ENCODE measurements at places on chromosomes 11 and 22.

DNA sequence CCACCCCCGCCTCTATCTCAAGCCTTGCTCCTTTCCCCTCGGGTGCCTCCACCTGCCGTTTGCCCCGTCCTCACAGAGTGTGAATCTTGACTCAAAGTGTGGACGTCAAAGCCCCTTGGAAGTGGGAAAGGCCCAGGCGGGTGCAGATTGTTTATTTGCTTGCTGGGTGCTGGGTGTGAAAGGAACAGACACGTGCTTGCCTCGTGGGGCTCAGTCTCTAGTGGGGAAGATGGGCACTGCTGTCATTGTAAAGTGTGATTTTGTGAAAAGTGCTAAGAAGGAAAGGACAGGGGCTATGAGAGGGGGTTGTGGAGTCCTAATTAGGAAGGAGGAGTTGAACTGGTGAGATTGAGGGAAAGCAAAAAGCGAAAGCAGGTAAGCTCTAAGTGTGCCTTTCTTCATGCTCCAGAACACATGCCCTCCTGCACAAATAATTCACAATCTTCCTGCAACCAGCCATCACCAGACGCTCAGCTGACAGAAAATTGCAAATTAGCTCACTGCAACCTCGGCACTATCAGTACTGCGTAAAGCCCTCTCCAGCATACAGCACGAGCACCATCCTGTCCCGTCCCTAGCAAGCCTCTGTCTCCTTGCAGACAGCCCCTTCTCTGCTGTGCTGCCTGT lies 9.7 kb upstream of the GCAT start:
- DNase-seq: no peak

GRCh38 chr22:42281706-42282251 lies 11.3 kb upstream of the TCF20 start:
- no peak for DNase-seq

- DNase-seq: no peak
Observed at GRCh38 chr22:28711820-28712777, 29.5 kb downstream of the CHEK2 start.

DNA sequence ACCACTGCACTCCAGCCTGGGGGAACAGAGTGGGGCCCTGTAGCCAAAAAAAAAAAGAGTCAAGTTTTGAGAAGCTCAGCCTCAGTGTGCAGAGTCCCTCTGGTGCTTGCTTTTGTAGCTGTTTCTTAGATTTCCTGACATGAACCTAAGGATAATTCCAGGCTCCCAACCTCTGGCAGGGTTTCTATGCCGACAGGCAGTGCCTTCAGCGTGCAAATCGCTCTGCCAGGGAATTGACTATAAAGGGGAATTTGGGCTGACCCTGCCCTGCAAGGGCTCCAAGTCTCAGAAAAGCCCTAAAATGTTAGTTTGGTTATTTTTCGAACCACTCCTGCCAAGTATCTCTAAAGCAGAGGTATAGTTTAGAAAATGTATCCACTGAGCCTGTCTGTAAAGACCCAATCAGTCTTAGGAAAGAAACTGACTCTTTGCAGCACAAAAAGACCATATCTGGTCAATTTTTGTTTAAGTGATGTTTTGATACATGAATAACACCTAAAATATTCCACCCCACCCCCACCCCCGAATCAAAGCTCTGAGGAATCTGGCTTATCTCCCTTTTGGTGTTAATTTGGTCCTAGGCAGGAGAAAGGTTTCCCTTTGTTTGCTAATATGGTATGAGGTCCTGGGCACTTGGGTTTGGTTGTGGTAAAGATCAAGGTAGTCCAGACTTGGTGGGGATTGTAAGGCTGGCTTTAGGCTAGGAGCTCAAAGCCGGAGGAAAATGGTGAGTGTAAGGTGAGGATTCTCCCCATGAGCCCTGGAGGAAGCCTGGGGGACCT lies 49.7 kb downstream of the ANO1 start:
- DNase-seq: no peak

DNA sequence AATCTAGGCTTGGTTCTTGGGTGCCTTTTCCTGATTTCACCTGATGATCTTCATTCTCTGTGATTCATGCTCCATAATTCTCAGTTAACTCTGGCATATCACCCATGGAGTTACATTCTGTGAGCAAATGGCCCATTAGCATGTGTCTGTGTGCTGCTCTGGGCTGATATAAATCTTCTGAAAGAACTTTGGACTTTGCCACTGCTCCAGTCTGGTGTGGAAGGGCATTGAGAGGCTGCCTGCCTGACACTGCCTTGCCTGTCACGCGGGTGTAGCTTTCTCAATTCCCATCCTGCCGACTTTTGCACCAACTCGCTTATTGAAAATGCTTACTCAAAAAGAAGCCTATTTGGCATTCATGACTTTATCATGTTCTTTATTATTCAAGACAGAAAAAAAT lies 42.2 kb downstream of the FAT3 start:
- DNase-seq: no peak

- DNase-seq: peak; percentile 72
Observed at GRCh38 chr22:29528144-29528543, 25.4 kb downstream of the THOC5 start.

GRCh38 chr11:85762226-85762625 lies 48.7 kb downstream of the SYTL2 start:
- no peak for DNase-seq

GRCh38 chr11:33162831-33163230 lies 1.6 kb upstream of the CSTF3 start:
- no peak for DNase-seq

GRCh38 chr11:126172596-126173038 lies 38.8 kb downstream of the RPUSD4 start:
- no peak for DNase-seq

DNA sequence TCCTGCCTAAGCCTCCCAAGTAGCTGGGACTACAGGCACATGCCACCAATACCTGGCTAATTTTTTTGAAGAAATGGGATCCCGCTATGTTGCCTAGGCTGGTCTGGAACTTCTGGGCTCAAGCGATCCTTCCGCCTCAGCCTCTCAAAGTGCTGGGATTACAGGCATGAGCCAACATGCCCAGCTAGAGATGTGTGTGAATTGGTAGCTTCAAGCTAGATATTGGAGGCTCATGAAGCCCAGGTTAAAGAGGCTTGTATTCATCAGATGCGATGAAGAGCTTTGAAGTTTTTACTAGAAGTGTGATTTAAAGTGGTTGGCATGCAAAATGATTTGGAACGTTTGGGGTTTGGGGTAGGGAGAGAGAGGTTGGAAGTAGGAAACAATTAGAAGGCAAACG lies 19.6 kb downstream of the NF2 start:
- no peak for DNase-seq

GRCh38 chr11:7670641-7671040 lies 2.7 kb downstream of the CYB5R2 start:
- DNase-seq: no peak

DNA sequence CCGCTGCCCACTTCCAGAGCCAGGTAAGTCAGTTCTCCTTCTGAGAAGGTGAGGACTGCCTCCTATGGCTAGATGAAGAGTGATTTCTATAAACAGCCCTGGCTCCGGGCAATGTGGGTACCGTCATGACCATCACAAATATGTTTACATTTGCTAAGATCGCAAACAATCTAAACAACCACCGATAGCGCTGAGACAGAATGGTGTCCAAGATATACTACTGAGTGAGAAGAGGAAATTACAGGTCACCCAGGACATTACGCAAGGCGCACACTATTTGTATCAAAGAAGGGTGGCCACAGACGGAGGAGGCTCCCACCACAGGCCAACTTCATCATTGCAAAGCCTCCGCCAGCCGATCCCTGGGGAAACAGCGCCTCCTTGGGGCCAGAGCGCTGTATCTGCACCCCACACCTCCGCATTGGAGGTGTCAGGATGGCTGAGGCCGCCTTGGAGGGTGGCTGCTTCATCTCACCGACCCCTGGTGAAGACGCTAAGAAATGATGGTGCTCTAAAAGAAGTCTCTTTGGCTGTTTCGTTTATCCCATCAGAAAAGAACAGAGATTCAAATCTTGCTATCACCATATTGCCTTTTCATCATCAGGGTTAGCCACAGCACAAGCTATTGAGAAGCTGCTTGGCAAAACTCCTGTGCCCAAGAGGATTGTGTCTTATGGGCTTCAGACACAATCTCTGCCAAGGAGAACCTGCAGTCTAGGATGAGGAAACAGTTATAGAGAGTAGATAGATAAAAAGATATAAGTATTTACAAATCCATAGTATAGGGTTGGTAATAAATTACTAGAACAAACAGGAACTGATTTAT lies 12.3 kb upstream of the ASRGL1 start:
- DNase-seq: no peak

- peak; percentile 31 for DNase-seq
Observed at GRCh38 chr11:71372693-71373657, 75.2 kb downstream of the DHCR7 start.

DNA sequence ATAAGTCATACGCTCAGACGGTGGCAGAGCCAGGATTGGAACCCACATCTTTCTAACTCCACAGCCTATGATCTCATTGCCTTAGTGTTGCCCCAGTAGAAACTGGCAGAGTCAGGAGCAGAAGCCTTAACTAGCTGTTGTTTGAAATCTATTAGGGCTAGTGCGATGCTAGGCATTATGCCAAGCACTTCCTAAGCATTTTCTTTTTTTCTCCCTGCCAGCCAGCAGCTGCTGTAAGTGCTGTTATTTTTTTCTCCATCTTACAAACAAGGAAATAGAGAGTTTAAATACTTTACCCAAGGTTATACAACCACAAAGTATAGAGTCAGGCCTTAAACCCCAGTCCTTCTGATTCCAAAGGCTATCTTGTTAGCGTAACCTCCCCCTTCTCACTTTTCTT lies 161.0 kb upstream of the SORL1-AS1 start:
- no peak for DNase-seq

DNA sequence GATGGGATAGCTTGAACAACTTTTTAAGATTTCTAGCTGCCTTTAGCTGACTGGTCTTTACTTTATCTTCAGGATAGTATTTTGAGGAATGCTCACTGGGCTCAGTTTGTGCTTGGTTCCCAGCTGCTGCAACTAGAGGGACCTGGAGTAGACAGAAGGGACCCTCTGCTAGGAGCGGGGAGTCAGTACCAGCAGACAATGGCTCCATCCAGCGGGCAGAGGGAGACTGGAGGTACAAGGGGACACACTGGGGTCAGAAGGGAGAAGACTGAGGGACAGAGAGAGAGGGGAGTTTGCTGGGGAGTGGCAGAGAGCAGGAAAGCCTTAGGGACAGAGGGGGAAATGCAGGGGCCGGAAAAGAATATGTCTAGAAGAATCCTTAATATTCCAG lies 22.0 kb upstream of the ACER3 start:
- DNase-seq: no peak

DNA sequence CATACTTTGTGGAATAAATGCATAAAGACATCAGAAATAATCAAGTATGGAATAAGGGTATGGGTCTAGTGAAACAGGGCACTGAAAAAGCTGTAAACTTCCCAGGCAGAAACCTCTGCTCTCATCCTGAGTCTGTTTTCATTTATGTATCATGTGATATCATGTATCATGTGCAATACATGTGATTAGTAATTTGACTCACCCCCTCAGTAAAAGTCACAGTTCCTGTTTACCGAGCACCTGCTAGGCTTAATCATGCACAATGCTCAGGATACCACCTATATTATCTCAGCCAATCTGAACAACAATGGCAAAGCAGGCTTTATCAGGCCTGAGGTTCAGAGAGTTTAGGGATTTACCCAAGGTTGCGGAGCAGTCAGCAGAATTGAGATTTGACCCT lies 250.6 kb upstream of the TENM4 start:
- no peak for DNase-seq

DNA sequence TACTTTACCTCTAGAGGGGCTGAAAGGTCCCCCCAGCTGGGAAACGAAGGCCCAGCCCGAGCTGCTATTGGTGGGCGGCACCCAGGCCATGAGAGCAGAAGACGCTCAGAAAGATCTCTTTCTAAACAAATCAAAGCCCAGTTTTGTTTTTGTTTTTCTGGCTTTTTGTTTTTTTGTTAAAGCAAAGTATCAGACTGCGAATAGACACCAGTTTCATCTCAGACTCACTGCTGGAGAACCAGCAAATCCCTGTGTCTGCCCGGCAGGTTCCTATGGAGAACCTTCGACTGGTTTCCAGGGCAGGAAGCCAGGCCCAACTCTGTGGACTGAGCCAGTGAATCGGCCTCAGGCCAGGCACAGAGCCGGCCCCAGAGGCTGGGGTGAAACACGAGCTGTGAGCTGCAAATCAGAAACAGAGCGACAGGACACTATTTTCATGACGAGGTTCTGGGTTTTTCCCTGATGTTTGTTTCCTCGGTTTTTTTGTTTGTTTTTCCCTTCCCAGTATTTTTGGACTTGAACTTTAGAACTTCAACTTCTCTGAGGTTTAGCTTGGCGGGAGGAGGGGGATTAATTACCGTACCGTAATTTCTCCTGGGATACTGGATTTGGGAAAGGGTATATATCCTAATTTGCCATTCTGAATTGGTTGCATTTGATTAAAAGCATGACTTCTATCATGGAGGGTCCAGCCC lies 16.0 kb upstream of the B4GALNT4 start:
- DNase-seq: peak; percentile 58

- peak; percentile 38 for DNase-seq
Observed at GRCh38 chr22:22156716-22157347, 87.8 kb upstream of the VPREB1 start.

DNA sequence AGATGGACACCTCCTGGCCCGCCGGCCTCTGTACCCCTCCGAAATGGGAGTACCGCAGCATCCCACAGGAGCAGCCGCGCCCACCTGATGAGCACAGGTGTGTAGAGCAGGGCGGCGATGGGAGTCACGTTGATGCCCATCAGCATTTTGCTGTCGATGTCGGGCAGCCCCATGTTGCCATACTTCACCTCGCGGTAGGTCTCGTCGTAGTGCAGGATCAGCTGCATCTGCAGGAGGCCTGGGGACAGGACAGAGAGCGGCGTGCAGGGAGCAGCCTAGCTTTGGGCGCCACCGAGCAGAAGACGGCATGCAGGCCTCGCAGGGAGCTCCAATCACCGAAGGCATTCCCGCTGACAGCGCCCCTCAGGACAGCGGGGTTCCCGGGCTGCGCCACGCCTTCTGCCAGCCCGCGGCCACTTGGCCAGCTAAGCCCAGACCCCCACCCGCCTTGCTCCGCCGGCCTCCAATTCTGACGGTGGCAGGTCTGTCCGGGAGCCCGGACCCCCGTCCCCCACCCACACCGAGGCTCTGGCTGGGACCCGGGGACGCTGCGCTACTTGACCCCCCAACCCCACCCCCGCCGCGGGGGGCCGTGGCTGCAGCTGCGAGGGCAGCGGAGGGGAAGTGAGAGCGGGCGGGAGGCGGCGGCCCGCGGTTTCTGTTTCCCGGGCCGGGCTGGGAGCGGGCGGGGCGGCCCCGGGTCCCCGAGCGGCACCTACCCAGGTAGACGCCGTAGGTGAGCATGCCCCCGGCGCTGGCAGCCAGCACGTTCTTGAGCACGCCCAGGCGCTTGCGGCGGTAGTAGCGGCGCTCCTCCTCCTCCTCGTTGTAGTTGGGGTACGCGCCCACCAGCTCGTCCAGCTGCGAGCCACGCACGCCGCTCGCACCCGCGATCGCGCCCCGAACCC lies 705 bp downstream of the UNC93B1 start:
- DNase-seq: no peak

DNA sequence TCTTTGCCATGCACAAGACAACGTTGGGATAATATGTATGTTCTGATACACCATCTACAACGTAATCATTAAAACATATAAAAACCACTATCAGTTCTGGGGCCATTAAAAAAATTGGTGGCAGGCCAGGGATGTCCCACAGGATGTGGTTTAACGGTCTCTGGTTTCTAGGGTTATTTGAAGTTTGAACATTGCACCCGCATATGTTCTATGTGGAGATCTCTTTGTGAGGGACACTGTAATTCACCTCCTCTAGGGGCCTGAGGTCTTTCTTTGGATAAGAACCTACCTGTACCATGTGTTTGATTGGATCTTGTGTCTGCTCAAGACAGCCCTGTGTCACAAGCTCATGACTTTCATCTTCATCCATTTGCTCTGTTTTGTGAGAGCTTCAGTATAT lies 73.2 kb downstream of the GGTLC2 start:
- no peak for DNase-seq

GRCh38 chr11:99988471-99988837 lies 698.6 kb upstream of the ARHGAP42 start:
- DNase-seq: no peak

Measured in putamen (tissue), 1 donor.